ENCODE measurements at places on chromosomes 2 and 18. TPM values are rescaled to one million over a fixed set of nuclear protein-coding genes. Genes with fewer than 3 reads are reported as not detected.

Gene MTA3
- total RNA-seq, result 44.8 TPM

Gene ANKRD36B
- 37.8 TPM for total RNA-seq

Gene EFHD1
- total RNA-seq, result 4.6 TPM

Gene CCDC121
- total RNA-seq, result 1.9 TPM

Gene UGT1A8
- 7.4 TPM for total RNA-seq

Gene REG1B
- total RNA-seq, result 1.2 TPM

Gene HOXD8
- 5.6 TPM for total RNA-seq

Gene RTP5
- not detected for total RNA-seq

Gene PASK
- 25.5 TPM for total RNA-seq

Gene AFF3
- 5.2 TPM for total RNA-seq

Gene KCNJ13
- not detected for total RNA-seq

Gene VSNL1
- 2.1 TPM for total RNA-seq

Gene NFATC1
- total RNA-seq, result 2.9 TPM

Gene HOXD11
- 2.1 TPM for total RNA-seq

Gene SERPINB10
- not detected for total RNA-seq

DNA sequence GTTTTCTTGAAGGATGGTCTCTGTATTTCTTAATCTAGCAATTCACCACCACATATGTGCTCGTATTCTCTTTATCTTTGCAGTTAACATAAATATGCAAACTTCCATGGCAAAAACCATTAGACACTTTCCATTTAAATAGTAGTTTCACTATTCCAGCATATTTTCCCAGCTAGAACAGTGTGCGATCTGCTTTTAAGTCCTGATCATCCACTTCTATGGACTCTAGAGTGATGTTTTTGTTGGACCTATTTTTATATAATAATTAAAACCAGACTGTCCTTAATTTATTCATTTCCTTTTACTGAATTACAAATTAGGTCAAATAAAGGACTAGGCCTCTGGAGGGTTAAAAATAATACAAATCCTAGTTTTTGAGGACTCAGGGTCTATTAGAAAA lies 418.4 kb upstream of the TRIB2 start:
- DNase-seq, result no peak

DNA sequence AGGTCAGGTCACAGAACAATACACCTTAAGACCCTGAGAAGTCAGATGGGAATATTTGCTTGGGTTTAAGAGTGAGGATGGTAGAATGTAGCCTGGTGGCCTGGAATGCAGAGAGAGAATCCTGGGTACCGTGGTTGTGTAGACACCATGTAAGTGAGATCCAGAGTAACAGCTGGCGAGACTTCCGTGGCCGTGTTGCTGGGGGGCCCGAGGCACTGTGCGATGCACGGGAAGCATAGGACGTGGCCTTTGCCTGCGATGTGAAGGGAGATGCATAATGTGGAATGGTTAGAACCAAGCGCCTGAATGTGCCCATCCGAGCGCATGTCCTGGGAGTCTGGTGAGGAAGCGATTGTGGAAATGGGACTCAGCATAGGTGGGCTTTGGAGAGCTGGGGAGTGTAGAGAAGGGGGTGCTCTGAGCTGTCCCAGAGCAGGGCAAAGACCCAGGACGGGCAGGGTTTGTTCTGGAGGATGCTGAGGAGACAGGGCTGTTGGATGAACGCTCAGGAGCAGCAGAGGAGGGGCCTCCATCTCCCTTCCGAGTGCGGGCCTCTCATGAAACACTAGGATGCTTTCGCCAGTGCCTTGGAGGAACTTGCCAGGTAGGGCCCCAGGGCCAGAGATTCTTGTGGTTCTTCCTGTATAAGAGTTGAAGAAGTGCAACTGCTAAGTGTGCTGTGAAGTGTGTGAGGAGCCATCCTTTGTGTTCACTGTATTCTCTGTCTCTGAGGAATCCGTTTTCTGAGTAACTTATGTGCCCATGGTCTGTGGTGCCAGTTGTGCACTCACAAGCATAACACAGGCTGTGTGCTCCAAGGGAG lies 7.1 kb downstream of the RNF144A start:
- DNase-seq, result no peak

DNA sequence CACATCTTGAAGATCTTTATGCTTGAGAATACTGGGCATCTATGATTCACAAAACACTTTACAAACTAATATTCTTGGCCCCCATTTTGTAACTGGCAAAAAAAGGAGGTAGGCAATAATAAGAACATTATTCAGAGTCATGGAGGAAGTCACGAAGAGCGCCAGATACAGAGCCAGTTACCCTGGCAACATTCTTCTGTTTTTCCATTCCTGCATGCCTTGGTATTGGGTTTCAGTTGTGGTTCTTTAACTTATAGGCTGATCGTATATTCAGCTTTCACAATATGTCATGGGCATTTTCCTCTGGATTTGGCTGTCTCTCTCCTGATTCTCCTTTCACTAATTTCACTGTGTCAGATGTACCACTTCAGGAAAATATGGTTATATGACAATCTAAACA lies 234.7 kb downstream of the HRH4 start:
- no peak for DNase-seq

- DNase-seq, result peak; percentile 84
These were observed at the start of gene HOXD8 for GRCh38 chr2:176128982-176129796. Gene HOXD8 (plus strand): TSS chr2:176129705. CDS start chr2:176130367, 662 bp downstream.

- peak; percentile 30 for DNase-seq
These were observed 182.4 kb downstream of the NCK2 start for GRCh38 chr2:105926960-105927678.

DNA sequence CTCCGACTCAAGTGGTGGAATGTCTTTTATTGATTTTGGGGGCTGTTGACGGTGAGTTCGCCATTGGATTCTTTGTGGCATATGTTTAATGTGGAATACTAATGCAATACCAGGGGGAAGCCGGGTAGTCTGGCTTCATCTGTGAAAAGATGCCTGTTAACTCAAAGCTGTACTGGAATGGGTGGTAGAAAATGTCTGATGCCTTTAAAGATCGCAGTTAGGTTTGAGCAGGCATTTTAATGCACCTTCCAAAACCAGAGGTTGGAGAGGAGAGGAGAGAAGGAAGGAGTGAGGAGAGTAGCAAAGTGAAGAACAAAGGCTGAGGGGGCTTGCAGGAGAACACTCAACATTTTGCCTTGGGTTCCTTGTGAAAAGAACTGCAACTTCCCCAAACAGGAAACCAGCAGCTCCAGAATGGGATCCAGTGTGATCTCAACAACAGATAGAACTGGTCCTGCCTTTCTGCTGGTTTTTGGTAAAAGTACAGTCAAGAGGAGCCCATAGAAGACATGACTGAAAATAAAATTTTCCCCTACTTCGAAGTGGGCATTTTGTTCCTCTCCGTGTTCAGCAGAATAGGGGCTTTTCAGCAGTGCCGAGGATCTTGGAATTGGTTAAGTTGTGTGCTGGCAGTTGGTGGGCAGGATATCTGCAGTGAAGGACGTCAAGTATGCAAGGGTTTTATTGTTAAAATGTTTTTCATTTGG lies 1.5 kb downstream of the ZNF532 start:
- DNase-seq, result no peak

- no peak for DNase-seq
These were observed 316.5 kb downstream of the EN1 start for GRCh38 chr2:118530976-118531375.

GRCh38 chr2:29011418-29012060 lies 30.4 kb downstream of the TOGARAM2 start:
- DNase-seq, result peak; percentile 62

GRCh38 chr2:176035013-176035691 lies 33.1 kb upstream of the LNPK start:
- no peak for DNase-seq

- DNase-seq, result no peak
These were observed 236.7 kb downstream of the PARD3B start for GRCh38 chr2:204781941-204782340.

- DNase-seq, result no peak
These were observed 72.3 kb upstream of the FZD7 start for GRCh38 chr2:201961401-201961800.

- DNase-seq, result no peak
These were observed 46.3 kb downstream of the AQP12A start for GRCh38 chr2:240737958-240738357.

DNA sequence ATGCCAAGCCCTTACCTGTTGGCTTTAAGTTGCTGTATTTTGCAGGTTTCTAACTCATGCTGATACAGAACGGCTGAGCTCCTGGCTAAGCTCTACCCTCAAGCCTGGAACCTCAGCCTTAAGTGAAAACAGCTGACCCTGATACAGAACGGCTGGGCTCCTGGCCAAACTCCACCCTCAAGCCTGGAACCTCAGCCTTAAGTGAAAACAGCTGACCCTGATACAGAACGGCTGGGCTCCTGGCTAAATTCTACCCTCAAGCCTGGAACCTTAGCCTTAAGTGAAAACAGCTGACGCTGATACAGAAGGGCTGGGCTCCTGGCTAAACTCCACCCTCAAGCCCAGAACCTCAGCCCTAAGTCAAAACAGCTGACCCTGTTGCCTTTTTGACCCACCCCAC lies 17.6 kb upstream of the DNER start:
- DNase-seq, result no peak

- no peak for DNase-seq
These were observed 15.3 kb downstream of the TWIST2 start for GRCh38 chr2:238863231-238863630.

- no peak for DNase-seq
These were observed 114.8 kb upstream of the LRATD1 start for GRCh38 chr2:14517731-14518130.

- no peak for DNase-seq
These were observed 38.3 kb downstream of the LRRFIP1 start for GRCh38 chr2:237665713-237666143.

DNA sequence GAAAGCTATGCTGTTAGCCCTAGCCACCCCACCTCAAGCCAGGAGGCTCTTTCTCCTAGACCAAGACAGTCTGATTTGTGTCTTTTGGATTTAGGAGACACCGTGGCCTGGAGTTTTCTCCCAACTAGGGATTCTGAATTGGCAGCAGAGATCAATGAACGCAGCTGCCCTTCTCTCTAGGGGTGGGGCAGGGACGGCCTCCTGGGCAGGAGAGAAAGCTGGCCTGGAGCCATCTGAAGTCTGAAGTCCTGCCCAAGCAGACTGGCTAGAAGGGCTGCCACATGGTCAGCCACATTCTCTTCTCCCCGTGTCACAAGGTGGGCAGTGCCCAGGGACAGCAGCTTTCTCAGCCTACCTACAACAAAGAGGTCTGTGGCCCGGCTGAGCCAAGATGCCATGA lies 45.1 kb downstream of the PIEZO2 start:
- no peak for DNase-seq

DNA sequence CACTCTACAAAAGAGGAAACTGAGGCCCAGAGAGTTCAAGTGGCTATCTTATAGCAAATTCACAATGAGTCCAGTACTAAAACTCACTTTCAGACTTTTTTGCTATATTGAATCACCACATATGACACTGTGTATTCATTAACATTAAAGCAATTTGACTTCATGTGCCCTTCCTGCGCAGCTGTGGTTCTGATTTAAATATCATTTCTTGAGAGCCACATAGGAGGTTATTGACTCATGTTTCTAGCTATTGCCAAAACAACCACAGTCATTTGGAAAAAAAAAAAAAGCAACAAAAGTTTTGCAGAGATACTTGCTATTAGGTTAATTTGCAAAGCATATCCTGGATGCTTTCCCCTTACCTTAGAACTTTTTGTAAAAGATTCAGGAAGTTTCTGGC lies 341.2 kb downstream of the PIK3C3 start:
- no peak for DNase-seq

DNA sequence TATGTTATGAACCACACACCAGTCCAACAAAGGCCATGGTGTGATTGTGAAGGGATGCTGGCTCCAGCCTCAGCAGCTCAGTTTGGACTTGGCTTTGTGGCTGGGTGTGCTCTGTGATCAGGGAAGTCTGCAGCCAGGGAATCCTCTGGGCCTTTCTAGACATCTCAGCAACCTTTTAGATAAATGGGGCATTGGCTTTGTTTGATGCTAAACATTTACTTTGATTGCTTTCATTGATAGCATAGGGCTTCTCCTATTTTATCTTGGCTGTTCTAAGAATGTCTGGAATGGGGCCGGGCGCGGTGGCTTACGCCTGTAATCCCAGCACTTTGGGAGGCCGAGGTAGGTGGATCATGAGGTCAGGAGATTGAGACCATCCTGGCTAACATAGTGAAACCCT lies 104.5 kb downstream of the VAPA start:
- no peak for DNase-seq

- DNase-seq, result no peak
These were observed 142.9 kb downstream of the CHST9 start for GRCh38 chr18:27042177-27042576.

DNA sequence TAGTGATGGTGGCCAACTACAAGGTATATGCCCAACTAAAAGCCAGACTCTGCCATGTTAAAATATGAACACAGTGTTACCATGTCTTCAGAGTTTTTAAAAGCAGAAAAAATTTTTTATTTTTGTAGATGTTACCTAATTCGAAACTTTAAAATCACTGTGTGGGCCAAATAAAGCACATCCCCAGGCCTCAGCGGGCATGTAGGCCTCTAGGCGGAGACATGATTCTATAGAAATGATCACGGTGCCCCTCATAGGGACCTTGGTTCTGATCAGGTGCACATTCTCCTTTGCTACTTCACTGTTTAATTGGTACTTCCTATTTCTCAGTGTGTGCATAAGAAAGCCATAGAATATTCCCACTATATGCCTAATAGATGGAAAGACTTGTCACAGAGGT lies 349.2 kb downstream of the XIRP2 start:
- no peak for DNase-seq

DNA sequence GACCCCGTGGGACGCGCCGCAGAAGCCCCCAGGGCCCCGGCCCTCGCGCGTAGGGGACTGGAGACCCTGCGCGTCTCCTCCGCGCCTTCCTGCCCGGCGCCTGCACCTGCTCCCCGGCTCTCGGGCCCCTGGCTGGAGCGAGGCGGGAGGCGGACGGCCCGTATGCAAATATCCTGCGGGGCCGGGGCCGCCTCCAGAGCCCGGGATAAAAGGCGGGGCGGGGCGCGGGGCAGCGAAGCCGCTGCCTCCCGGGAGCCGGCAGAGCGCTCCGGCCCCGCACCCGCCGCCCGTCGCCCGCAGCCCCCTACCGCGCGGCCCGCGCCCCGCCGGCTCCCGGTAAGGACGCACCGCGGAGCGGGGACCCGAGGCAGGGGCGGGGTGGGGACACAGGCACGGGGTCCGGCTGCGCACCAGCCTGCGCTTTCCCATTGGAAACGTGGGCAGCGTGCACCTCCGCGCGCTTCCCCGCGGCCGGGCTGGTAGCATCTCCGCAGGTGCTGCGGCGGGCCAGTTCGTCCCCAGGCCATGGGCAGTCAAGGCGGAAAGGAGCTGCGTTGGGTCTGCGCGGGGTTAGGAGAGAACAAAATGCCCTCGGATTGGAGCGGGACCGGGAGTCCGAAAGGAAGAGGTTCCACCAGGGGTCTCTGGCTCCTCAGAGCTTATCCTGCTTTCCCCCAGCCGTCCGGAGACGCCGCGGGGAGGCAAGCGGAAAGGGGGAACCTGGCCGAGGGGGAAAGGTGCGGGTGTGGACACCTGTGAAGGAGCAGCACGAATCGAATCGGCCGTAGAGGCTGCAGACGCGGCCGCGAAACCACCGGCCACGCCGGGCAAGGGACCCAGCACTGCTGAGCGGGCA lies at the start of gene ATP6V1C2:
ATP6V1C2 (plus strand) TSS at position 235 of the 856 bp plus-strand sequence. CDS start 1,220 bp downstream, outside the sequence.
- DNase-seq, result peak; percentile 74

GRCh38 chr2:73291093-73291460 lies 2.3 kb downstream of the EGR4 start:
- peak; percentile 73 for DNase-seq

- DNase-seq, result no peak
These were observed 713.6 kb downstream of the SLC4A3 start for GRCh38 chr2:220341014-220341413.

Measured in mucosa of descending colon (tissue), 3 donors.